Activated CD4-positive, CD25-positive, alpha-beta regulatory T cell treated with anti-CD3 and anti-CD28 coated beads, Interleukin-2, amount 50 U/mL, for 16 hours (primary cell): ENCODE measurements at places on chromosomes 6 and 20.

DNA sequence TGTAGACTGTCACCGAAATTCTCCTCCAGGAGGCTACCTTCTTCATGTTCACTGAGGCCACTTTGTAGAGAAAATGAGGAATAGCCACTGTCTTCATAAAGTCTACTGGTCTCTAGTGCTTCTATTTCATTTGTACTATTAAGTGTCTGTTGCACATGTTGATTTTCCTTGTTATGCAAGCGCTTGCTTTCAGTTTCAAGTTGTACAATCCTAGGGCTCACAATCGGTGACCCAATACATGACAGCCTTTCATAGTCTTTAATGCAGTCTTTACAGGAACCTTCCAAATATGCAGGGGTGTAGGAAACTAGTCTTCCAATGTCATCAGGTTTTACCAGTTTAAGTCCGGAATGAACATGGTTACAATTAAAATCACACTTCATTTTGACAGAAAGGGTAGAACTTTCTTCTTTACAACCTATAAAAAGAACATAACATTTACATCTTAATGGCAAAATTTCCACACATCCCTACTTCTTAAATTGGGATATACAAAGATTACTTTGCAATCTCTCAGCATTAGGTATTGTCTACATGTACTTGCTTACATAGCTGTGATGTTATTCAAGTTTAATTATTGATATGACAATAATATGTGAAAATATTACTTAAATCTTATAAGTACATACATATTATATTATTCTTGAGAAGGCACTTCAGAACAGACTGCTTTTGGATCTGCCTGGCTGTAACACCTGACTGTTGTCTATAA, 7.5 kb downstream of the FBXO5 start:
- DNase-seq: no peak

- no peak for DNase-seq
Observed at GRCh38 chr20:57996936-57997890, 231.2 kb downstream of the ANKRD60 start.

- no peak for DNase-seq
Observed at GRCh38 chr6:4606821-4607704, 169.1 kb upstream of the CDYL start.

GRCh38 chr6:99114769-99115406, 167.1 kb upstream of the FBXL4 start:
- DNase-seq: no peak

DNA sequence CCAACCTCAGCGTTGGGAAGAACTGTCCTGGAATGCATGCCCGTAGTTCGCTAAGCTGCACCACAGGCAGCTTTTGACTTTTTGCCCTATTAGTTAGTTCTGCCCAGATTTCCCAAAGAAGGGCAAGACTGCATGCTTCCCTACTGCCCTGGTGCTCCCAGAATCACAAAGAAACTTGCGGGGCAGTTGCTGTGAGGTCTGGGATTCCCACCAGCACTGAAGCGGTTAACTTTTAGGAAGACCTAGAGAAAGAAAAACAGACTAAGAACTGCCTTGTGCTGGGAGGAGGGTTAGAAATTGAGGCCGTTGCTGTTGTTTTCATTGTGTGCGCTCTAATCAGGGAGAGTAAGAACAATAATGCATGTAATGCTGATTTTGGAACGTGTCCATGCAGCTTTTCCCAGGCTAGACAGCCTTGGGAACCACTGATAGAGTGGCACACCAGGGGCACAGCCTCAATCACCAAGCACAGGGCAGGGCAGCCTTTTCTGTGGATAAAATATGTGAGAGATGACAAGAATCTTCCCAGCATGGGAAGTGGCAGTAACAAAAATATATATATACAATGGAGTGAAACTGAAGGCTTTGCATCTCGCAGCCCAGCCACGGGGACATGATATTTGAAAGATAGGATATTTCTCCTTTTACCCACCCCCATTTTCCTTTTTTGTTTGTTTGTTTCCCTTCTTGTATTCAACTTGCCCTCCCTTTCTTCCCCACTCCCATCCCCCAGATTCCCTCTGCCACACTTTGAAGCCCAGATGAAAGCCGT, 137.7 kb upstream of the HEY2 start:
- DNase-seq: no peak

- no peak for DNase-seq
Observed at GRCh38 chr6:160523223-160523622, 140.9 kb downstream of the LPA start.

DNA sequence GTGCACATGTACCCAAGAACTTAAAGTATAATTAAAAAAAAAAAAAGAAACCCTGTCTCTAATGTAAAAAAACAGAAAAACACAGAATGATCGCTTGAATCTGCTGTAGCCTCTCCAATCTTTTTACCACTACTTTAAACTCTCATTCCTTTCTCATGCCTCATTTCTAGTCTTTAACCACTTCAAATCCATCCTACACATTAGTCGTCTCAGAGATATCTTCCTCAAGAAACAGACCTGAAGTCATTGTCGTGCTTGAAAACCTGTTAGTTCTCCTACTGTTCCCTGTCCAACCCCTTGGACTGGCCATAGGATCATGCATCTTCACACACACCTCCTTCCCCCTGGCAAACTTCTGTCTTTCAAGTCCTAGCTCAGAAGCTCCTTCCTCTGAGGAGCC, 112.1 kb upstream of the BCLAF1 start:
- DNase-seq: no peak

DNA sequence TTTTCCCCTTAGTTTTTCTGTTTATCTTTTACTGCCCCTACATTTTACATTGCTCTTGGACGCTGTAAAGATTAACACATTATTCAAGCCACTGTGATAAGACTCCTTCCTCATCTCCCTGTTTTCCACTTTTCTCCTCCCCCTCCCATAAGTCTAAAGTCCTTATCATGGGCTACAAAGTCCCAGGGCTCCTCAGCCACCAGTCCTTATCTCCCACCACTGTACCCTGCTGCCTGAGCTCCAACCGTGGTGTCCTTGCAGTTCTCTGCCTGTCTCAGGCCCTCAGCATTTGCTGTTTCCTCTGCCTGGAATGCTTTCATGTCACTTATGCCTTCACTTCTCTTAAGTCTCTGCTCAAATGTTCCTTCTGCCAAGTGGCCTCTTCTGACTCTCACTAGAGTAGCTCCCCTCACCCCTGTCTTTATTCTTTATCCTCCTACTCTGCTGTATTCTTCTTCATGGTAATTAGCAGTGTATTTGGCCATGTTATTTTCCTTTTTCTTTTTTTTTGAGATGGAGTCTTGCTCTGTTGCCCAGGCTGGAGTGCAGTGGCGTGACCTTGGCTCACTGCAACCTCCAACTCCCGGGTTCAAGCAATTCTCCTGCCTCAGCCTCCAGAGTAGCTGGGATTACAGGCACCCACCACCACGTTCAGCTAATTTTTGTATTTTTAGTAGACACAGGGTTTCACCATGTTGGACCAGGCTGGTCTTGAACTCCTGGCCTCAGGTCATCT, 10.8 kb upstream of the LATS1 start:
- DNase-seq: no peak

DNA sequence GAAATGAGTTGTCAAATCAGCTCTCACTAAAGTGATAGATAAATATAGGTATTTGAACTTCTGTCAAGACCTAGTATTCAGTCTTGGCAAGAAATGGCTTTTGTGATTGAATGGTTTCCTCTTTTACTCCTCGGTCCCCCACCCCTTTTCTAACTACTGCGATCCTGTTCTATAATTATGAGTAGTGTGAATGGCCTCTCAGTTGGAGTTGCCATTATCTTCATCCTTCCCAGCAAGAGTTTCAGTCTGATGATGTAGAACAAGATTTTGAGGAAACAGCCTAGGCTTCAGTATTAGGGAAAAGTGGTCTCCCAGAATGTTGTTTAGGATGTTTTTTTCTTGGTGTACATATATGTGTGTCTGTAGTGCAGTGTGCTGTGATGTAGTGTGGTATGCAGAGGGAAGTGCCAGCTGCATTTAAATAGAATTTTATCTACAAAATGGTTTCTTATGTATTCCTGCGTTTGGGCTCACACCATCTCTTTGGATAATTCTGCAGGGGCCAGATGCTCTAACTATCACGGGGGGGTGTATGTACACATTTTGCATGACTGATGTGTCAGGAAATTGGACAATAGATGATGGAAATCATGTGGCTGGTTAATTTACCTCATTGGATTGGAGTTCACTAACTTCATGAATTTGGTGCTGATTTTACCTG, 180.1 kb upstream of the MMS22L start:
- DNase-seq: no peak

DNA sequence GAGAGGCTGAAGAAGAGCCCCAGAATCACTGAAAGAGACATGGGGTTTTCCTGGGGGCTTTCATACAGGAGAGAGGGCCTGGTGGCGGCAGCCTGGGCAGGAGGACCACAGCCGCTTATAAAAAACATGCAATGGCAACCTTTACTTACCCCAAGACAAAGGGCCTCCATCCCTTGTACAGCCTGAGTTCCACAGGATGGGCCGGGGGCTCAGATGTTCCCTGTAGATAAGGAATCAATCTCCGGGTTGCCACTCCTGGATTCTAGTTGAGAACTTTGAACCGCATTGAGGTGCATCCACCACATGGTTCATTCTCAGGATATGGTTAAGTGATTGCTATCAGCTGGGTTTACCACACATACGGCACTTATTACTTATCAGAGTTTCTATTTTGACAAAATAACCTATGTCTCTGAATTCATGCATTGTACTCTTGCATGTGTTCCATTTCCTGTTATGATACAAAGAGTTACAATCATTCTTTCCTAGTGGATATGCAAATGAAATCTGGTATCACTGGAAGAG, 677.6 kb downstream of the KIF16B start:
- DNase-seq: no peak

- no peak for DNase-seq
Observed at GRCh38 chr20:64067733-64068307, 4.8 kb downstream of the TCEA2 start.

GRCh38 chr20:21266191-21266536, 37.0 kb upstream of the XRN2 start:
- DNase-seq: no peak

GRCh38 chr20:5703681-5704101, 46.5 kb upstream of the SHLD1 start:
- no peak for DNase-seq

- DNase-seq: no peak
Observed at GRCh38 chr6:90304308-90304707, 7.7 kb upstream of the BACH2 start.

GRCh38 chr6:63509652-63510352, 62.5 kb upstream of the LOC128125822 start:
- DNase-seq: no peak

GRCh38 chr6:34414999-34415858, 10.6 kb downstream of the RPS10 start:
- DNase-seq: no peak

- DNase-seq: no peak
Observed at GRCh38 chr20:17857639-17858449, 110.8 kb downstream of the SNX5 start.

DNA sequence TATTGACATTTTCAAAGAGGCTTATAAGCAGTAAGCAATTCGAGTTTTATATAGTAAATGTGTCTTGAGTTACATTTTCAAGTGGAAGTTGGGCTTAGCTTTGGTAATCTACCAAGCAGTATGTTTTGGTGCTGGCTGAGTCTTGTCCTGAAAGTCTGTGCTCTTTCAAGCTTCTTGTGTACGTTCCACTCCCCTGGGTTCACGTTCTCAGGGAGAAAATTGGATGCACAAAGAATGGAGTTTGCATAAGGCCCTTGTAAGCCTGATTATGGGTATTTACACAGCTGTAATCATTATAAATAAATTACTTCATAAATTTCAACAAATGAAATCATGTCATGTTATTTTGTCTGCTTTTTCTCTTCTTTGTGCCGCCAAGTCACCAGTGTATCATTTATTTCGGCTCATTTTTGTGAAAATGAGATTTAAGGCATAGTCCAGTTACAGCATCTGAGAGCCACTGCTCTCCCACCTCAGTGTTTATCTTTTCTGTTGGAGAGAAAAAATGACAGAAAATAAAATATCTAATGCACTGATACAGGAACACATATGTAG, 262.5 kb downstream of the BTBD3 start:
- DNase-seq: no peak

DNA sequence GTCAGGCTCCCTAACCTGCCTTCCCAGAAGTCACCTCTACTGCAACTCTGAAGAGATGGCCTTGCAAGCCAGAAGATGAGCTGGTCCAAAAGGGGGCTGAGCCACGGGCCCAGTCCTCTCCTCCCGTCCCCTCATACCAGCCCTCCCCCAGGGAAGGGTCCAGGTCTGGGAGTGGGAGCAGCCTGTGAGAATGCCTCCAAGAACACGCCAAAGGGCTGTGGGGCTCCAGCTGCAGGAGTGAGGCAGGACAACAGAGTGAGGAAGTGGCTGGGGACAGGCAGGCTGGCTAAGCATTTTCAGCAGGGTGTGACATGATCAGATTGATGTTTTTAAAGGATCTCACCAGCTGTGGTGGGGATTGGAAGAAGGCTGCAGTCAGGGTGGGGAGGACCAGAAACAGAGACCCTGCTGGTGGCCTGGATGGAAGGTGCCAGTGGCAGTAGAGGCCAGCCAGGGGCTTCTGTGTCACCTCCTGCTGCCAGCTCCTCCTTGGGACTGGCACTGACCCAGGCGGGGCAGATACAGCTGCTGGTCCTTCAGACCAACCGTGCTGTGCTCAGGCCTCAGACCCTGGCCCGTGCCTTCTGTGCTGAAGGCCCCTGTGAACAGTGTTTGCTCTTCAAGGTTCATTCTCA, 257.6 kb downstream of the NRN1 start:
- no peak for DNase-seq

GRCh38 chr6:10850728-10851127, 12.4 kb upstream of the MAK start:
- DNase-seq: no peak

GRCh38 chr6:3831761-3832530, 17.2 kb upstream of the FAM50B start:
- DNase-seq: no peak

DNA sequence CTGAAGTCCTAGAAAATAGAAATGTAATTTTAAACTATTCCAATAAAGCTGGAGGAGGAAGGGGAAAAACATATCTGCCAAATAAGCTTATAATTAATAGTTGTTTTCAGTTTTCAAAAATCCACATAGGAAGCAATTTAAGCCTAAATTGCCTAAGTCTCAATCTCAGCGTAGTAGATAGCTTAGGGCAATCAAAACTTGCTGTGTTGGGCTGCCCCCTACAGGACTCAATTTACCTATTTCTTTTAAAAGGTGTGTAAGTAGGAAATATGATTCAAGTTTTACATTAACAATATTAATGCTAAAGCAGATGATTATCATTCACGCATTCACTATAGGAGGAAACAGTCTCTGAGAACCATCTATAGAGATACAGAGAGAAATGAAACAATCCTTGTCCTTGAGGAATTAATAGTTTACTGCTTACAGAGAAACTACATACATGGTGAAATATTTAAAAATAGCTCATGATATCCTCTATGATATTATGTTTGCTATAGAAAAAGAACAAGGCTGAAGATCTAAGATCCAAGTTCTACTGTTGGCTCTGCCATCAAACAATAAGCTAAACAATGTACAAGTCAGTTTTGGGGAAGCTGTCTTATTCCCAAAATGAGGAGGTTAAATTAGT, 102.1 kb downstream of the ATG5 start:
- peak; percentile 61 for DNase-seq

DNA sequence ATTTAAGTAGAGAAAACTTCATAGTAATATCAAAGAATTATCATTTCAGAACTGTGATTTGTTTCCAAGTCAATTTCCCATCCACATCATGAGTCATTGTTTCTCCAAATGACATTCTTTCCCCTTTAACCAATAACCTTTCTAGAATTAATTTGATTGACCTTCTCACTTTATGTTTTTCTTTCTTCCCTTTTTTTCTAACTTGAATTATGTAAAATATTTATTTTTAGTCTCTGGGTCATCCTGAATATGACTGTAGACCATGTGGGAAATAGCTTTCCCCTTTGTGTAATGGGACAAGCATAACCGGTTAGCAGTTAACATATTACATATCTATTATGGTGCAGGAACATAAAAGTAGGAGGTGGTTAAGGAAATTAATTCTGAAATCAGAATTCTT, 291.1 kb downstream of the GJA1 start:
- no peak for DNase-seq
